ENCODE measurements at places on chromosomes 1 and 21. TPM values are rescaled to one million over a fixed set of nuclear protein-coding genes. Genes with fewer than 3 reads are reported as not detected.

DNA sequence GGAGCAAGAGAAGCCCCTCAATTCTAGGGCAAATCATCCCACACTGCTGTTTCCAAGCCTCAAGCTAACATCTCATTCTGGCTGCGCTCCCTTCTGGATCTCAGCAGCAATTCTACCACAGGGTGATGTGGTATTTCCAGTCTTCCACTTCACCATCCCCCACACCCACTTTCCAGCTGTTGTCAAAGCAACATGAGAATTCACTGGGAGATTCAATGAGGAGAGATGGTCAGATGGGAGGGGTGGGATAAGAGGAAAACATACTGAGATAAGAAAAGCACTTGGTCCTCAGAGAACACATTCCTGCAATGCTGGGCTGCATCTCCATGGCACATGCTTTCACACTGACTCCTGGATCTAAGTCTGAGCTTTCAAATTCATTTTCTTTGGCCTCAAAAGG is 47.3 kb upstream of the LRRC52 start:
- DNase-seq = no peak

TEX38 gene
- total RNA-seq = not detected

GRCh38 chr1:221994939-221995338 is 253.1 kb upstream of the DUSP10 start:
- DNase-seq = no peak

RNF186 gene
- not detected for total RNA-seq

PIAS3 gene
- total RNA-seq = 16.7 TPM

DNA sequence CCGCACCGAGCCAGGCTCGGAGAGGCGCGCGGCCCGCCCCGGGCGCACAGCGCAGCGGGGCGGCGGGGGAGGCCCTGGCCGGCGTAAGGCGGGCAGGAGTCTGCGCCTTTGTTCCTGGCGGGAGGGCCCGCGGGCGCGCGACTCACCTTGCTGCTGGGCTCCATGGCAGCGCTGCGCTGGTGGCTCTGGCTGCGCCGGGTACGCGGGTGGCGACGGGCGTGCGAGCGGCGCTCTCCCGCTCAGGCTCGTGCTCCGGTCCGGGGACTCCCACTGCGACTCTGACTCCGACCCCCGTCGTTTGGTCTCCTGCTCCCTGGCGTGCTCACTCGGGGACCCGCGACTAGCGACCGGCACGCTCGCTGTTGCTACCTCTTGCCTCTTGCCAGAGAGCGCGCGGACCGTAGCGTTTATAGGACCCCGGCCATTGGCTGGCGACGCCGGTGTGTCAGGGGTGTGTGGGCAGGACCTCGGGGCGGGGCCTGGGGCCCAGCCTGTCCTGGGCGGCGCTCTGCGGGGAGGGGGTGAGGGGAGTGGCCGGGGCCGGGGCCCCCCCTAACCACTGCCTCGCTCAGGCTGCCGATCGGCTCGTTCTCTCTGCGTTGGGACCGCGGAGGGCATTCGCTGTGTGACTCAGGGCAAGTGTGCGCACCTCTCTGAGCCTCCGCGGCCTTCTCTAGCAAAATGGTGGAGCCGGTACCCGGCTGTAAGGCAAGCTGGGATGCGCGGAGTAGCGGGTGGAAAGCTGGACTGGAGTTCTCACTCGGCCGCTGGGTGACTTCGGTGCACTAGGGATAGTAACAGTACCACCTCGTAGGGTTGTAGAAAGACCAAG is at the start of gene SLC2A1:
Gene SLC2A1, minus strand, starts transcription at position 381 of the 832 bp plus-strand sequence. Its CDS starts 217 bp downstream, at position 164.
- peak; percentile 90 for DNase-seq

DNA sequence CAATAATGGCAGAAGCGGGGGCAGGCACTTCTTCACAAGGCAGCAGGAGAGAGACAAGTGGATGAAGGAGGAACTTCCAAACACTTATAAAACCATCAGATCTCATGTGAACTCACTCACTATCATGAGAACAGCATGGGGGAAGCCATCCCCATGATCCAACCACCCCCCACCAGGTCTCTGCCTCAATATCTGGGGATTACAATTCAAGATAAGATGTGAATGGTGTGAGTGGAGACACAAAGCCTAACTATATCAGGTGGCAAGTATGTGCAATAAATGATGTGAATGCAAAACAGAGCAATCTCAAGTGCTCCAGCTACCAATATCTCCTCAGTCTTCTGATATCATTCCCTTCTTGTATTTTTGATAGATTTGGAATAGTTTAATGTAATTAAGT is 12.4 kb downstream of the CFHR2 start:
- no peak for DNase-seq

- no peak for DNase-seq
Observed at GRCh38 chr1:227399152-227399730, 80.9 kb upstream of the CDC42BPA start.

GRCh38 chr1:59856725-59857338 is 42.1 kb downstream of the HOOK1 start:
- DNase-seq = no peak

DNA sequence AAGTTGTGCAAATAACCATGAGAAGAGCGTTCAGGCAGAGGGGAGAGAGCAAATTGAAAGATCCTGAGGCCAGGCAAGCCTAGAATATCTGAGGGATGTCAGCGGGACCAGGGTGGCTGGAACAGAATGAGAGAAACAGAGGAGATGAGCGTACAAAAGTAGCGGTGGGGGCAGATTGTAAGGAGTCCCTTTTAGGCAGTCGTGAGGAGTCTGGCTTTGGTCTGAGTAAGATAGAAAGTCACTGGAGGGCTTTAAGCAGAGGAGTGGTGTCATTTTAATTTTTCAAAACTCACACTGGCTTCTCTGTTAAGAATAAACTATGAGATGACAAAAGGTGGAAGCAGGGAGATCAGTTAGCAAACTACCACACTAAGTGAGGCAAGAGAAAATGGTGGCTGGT is 24.2 kb downstream of the ATP5PF start:
- no peak for DNase-seq

TFF3 gene
- 4.9 TPM for total RNA-seq

INKA2 gene
- total RNA-seq = 33.2 TPM

DNA sequence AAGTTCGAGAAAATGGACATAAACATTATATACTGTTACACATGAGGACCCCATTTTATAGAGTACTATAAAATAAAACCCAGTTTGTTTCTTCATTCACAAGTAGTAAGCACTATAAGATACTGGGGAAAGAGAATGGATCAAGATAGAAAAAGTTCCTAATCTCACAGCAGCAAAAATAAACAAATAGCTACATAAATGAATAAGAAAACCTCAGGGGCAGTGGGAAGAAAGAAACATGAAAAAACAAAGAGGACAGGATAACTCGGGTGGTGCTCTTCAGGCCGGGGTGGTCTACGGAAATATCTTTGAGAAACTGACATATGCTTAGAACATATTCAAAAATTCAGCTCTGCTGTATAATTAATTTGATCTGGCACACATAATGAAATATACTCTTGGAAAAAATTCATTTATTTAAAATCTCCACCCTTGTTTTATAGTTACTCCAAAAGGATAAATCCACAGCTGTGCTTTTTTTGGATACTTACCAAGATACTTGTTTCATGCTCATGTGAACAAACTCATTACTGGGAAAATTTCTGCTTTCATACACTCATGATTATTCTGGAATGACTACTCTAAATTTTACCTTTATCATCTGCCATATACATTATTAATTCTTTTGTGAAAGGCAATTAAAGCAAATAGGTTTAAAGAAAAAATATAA is 20.0 kb downstream of the CEP170 start:
- no peak for DNase-seq

- no peak for DNase-seq
Observed at GRCh38 chr21:25506887-25507286, 100.4 kb downstream of the MRPL39 start.

DNA sequence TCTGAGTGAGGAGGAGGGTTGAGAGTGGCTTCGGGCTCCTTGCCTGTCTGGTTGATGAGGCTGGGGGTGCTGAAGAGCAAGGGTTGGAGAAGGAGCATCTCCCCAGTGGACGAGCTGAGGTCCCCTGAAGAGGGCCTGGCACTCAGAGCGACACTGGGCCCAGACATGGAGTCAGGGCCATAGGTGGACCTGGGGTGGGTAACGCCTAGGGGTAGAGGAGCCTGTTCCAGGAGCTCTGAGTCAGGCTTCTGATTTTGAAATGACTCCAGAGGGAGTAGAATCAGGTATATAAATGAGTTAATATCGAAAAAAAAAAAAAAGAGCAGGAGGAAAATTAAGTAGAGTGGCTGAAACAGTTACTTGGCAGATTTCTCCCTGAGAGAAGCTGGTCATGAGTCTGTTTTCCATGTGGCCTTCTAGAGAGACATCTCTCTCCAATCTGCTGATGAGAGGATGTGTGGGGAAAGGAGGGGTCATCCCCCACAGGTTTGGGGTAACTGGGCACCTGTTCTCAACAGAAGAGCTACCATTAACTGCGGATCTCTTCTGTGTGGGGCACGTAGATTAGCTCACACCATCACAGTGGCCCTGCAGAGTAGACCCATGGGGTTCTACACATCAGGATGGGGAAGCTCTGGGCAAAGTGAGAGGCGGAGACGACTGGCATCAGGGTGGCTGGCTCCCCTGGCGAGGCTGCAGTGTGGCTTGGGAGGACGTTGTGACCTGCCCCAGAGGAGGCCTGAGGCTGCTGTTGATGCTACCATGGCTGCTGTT is 115.5 kb downstream of the DHRS3 start:
- DNase-seq = no peak

- DNase-seq = no peak
Observed at GRCh38 chr1:109191377-109191776, 22.3 kb upstream of the SARS1 start.

- no peak for DNase-seq
Observed at GRCh38 chr1:16074217-16074616, 766 bp upstream of the FAM131C start.
